ENCODE measurements at places on chromosomes 11 and 22.

- no peak for DNase-seq
These were observed 24.3 kb upstream of the ADA2 start for GRCh38 chr22:17243524-17243923.

DNA sequence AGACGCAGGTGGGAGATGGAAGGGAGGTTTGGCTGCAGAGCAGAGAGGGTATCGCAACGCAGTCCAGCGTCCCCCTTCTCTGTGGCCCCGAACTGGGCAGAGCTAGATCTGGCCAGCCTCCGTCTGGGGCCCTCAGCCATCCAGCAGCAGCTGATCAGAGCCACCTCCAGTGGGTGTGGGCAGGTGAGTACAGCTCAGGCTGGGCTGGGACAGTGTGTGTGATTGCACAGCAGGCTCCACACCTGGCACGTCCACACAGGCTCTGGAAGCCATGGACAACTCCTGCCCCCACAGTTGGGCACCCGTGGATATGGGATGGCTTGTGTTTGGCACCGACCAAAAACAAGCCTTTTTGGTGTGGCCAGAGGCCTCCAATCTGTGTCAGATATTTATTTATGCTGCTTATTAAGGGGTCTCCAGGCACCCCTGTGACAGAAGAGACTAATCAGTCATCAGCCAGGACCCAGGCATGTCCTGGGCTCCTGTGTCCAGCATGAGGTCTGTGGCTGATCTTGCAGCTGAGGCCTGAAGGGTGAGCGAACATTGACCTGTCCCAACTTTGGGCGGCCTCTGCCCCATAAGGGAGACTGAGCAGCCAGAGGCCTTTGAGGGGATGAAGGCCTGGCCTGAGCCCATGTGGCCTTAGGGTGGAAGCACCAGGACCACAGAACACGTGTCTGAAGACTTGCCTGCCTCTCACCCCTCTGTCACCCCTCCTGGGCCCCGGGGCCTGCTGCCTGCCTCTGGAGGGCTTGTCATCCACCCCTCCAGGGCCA lies 18.6 kb downstream of the POLR3H start:
- DNase-seq = no peak

DNA sequence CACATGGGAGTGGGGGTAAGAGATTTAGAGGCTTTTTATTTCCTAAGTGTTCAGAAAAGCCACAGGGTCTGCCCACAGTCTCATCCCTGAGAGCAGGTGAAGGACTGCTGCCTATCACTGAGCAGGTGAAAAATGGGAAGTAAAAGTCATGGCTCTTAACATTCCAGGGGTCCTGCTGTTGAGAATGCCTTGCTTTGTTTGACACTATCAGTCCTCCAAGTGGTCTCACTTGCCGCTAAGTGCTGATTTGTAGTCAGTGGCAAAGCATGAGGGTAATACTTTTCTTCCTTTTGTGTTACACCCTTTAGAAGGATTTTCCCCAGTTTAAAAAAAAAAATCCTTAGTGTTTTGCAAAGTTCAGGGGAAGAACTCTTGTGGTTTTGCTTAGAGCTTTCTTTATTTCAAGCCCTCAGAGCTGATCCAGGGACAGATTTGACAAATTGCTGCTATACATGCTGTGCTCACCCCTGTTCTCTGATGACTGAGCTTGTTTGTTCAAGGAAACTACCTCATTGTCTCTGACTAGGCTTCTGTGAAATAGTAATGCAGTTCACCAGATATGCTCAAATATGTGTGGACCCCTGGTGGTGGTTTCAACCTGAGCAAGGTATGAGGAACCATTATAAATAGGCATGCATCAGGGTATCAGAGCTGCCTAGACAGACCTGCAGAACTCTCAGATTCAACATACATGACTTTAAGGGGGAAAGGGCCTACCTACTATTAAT lies 141.0 kb downstream of the ARHGAP42 start:
- DNase-seq = no peak

DNA sequence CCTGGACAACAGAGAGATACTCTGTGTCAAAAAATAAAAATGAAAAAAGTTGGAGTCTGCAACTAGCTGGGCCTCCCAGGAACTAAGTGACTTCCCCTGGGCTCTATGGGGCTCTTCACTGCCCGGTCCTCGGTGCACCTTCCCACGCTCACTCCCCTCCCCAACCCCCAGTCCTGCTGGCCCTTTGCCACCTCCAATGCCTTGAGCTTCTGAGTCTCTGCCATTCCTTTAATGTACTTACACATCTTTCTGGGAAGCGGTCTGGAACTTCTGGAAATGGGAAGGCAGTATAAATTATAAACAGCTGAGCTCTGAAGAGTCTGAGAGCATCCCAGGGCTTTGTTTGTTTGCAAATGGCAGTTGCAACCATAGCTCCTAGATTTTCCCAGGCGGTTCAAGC lies 5.9 kb upstream of the BATF2 start:
- DNase-seq = no peak

DNA sequence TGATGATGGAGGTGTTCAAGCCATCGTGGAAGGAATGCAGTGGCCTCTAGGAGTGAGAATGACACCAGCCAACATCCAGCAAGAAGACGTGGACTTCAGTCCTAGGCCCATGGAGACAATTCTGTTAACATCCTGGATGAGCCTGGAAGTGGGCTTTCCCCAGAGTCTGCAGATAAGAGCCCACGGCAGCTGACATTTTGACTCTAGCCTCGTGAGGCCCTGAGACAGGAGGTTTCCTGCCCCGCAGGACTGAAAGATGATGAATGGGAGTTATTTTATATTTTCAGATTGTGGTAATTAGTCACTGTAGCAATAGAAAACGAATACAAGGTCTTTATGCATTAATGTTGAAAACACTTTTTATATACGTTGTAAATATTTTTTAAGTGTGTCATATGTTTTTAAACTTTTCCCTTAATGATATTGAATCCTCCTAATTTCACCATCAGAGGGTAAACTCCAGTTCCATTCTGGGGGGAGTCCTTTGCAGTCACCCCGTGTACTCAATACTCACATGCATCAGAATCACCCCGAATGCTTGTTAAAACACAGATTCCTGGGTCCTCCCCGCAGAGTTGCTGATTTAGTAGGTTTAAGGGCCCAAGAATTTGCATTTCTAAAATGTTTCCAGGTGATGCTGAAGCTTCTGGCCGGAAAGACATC lies 570 bp upstream of the TPCN2 start:
- no peak for DNase-seq

GRCh38 chr22:50316114-50317065 lies 8.9 kb upstream of the PLXNB2 start:
- no peak for DNase-seq

DNA sequence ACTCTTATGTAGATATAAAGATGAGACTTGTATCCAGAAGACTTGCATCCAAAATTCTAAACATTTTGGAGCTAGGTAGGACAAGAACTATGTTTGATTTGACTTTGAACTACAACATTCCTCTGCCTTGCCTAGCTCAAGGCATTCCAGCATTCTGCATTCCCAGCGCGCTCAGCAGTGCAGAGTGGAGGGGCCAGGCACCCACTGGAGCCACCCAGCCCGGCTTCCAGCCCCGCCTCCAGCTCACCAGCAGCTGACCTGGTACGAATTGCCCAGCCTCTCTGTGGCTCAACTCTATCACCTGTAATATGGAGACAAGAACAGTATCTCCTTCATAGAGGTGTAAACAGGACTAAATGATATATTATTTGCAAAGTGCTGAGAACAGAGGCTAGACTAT lies 28.8 kb downstream of the PRDM10 start:
- DNase-seq = no peak

DNA sequence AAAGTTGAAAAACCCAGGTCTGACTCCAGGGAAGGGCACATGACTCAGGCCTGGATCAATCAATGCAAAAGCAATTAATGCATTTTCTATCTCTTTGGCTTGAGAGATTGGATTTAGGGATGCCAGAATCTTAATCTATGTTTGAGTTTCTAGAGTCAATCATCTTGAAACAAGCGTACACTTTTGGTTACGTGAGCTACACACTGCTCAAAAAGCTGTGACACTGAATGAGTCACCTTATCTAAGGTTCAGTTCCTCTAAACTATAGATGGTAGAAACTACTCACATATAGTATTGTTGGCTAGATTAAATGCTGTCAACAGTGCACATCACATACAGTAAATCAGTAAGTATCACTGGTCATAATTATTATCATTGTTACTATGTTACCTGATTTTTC lies 24.2 kb downstream of the MRE11 start:
- no peak for DNase-seq

GRCh38 chr11:1139441-1140083 lies 18.2 kb upstream of the MUC5AC start:
- no peak for DNase-seq

DNA sequence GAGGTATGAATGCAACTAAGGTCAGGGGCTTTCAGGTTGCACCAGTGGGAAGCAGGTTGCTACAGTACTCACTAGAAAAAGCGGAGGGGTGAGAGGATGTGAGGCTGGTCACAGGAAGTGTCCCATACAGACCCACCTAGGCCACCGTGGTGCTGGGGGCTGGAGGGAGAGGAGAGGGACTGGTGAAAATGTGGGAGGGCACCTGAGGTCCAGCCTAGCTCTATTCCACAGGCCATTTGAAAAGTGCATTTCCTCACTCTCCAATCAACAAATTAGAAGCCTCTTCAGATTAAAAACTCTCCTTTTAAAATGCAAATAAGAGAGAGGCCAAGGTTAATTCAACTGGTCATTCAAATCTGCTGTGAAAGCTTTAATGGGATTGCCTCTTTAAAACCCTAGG lies 38.6 kb upstream of the NCAM1 start:
- no peak for DNase-seq

DNA sequence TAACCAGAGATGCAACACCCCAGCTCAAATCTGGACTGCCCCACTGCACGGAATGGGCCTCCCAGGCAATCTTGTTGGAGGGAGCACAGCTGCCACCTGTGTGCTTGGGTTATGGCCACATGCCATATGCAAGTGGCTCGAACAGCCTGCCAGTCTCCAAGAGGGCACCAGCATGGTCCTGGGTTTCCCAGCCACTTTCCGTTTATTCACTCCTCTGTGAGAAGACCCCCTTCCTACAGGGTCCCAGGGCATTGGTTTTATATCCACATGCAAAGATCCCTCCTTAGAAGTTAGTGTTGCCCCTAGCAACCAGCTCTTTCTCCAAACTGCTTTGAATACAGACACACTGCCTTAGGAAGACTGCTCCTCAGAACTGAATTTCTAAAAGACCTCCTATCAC lies 487.8 kb downstream of the BUD13 start:
- no peak for DNase-seq

DNA sequence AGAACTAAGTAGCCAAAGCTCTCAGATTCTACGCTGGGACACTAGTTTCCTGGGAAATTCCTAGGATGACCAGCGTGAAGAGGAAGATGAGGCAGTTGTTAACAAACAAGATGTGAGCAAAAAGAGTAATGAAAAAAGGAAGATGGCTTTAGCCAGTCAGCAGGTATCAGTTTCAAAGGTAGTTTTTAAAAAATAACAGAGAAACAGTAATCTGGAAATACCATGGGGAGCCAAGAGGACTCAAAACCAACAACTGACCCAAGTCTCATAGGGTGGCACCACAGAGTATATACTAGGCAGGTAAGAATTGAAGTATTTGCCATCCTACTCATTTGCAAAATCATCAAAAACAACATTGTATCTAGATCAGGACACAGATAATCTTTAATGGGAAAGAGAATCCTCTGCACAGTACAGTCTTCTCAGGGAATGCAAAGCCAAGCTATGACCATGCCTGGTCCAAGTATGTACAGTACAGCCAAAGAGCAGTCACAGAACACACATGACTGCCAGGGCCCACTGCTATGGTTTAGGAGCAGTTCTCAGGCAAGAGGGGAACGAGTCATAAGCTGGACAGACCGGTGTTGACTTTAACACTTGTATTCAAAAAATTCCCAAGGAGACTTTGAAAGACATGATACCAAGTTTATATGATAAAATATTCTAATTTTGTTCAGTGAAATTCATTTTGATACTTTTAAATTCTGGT lies 20.6 kb downstream of the MSANTD4 start:
- DNase-seq = no peak

GRCh38 chr11:8721609-8722500 lies 39.3 kb downstream of the RPL27A start:
- DNase-seq = no peak

- DNase-seq = no peak
These were observed 52.6 kb downstream of the SPECC1L start for GRCh38 chr22:24323233-24323632.

GRCh38 chr22:18075720-18076497 lies 1.9 kb upstream of the PEX26 start:
- DNase-seq = no peak

- no peak for DNase-seq
These were observed 958.0 kb upstream of the CNTN5 start for GRCh38 chr11:98062714-98063113.

- no peak for DNase-seq
These were observed 22.1 kb downstream of the HEPHL1 start for GRCh38 chr11:94043241-94043640.

GRCh38 chr11:78415338-78415737 lies 2.3 kb downstream of the GAB2 start:
- no peak for DNase-seq

GRCh38 chr11:45145379-45146071 lies 914 bp upstream of the PRDM11 start:
- no peak for DNase-seq

DNA sequence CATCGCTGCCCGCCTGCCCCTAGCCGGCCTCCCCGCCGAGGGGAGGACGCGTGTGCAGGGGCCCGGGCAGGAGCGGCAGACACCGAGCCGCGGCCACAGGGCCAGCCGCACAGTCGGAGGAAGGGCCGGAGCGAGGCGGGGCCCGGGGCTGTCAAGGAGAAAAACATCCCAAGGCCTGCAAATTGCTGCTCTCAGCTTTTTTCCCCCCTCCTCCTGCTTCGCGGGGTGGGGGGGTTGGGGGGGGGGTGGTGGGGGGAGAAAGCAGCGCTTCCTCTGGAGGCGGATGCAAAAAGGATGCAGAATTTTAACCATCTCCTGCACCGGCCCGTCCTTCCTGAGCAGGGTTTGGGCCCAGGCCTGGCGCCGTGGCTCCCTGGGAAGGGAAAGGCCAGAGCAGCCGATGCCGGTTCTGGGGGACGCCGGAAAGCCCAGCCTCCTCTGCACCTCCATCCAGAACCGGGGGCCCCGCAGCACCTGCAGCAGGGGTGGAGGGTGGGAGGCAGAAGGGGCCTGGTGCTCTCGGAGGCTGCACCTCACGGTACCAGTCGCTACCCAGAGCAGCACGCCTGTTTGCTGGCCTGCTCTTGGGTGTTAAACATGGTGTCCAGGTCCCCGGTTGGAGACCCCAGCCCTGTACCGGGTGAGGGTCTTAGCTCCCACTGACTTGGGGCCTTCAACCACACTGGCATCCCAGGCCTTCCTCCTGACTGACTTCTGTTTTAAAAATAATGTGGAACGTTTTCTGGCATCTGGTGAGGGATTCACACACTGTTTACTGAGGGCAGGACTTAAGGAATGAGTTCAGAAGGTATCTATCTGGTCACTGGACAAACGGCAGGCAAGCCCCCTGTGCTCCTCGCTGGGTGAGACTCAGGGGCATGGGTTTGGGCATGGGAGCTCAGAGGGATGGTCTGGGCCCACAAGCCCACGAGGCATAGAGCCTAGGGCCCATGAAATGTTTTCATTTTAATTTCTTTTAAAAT lies 77.4 kb upstream of the WNT7B start:
- DNase-seq = no peak
